ENCODE measurements at places on chromosomes 5 and 9.

GRCh38 chr9:35859310-35859989 lies 10.8 kb downstream of the OR13J1 start:
- no peak for DNase-seq

- no peak for DNase-seq
Observed at GRCh38 chr9:113600871-113601614, 137.5 kb downstream of the RGS3 start.

DNA sequence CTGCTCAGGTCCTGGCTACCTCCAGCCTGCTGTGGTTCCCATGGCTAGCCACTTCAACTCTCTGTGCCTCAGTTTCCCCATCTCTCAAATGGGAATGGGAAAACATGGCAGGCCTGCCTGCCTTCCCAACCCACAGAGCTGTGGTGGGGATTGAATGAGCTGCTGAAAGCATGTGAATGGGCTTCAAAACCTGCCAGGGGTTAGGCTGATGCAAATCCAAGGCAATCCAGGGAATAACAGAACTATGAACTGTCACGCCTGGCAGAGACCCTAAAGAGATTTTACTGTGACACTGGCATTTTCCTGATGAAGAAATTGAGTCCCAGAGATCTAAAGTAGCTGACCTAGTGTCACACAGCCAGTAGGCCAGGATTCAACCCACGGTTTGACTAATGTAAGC lies 29.9 kb upstream of the TCF7 start:
- no peak for DNase-seq

DNA sequence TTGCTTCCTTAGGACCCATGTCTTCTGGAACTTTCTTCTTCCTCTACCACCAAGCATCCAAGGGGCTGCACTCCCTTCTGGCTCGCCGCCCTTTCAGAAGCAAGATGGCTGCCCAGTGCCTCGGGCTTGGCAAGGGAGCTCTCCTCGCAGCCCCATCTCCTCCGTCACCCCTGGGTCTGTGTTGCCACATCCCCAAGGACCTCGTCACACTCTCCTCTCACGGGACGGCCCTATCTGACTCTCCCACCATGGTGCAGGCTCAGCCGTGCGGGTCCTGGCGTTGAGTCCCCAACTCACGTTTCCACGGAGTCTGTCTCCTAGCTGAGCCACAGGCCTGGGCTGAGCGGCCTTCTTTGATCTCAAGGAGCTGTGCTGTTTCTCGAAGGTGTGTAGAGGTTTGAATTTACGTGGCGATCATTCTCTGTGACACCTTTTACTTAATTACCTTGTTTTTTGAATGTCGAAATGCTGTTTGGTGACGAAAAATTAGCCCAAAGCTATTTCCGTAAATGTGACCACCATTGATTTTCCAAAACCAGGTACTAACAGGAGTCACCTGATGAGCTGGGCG lies 15.0 kb upstream of the SCGB3A1 start:
- DNase-seq = no peak

- DNase-seq = no peak
Observed at GRCh38 chr5:170846416-170846815, 15.4 kb upstream of the RANBP17 start.

- DNase-seq = no peak
Observed at GRCh38 chr5:73844165-73844564, 218.2 kb downstream of the ARHGEF28 start.

- no peak for DNase-seq
Observed at GRCh38 chr9:126470241-126470993, 143.3 kb upstream of the LMX1B start.

- DNase-seq = no peak
Observed at GRCh38 chr5:63101870-63102269, 523.3 kb downstream of the LRRC70 start.

DNA sequence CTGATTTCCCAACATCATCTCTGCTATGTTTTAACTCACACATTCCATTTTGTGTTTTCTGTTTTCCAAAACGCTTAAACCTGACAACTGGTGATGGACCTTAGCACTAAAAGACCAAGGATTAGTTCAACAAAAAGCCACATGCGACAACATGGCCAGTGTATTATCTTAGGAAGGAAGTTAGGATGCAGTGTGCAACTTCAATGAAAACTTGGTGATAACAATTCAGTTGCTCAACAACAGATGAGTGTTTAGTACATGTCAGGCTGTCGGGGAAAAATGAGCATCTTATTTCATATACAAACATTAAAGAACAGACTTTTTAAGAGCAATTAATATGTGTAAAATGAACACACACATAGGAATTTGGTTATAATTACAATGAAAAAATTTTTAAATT lies 780.0 kb downstream of the SEMA5A start:
- DNase-seq = no peak

- DNase-seq = no peak
Observed at GRCh38 chr9:95305770-95306492, 11.6 kb downstream of the FANCC start.

DNA sequence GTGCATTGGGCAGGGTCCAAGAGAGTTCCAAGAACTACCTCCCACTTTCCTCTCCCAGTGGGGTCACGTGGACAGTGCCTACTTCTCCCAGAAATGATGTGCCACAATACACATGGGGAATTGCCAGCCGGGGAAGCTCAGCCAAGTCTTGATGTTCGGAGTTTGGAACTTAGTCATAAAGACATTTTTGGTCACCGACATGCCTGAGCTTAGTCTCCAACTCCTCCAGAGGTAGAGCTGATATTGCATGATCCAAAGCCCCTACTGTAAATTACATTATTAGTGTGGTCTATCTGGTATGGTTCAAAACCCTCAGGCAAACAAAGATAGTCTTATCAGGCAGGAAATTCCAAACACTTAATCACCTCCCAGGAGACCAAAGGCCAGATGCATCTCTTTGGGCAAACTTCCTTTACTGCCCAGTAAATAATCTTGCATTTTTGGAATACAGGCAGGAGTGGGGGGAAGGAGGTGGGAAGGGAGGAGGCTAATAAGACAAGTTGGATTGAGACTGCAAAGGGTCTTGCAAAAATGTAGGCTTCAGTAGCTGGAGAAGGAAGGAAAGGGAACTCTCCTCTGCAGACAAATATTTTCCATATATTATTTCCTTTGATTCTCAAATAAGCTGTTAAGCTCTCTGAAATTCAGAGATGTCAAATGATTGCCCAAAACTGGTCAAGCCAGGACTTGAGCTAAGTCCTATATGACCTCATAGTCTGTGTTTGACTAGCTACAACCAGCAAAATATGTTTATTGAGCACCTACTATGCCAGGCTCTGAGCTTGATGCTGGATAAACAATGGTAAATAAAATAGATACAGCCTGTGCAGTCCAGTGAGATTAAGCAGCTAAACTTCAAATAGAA lies 99.4 kb downstream of the DRD1 start:
- DNase-seq = no peak

DNA sequence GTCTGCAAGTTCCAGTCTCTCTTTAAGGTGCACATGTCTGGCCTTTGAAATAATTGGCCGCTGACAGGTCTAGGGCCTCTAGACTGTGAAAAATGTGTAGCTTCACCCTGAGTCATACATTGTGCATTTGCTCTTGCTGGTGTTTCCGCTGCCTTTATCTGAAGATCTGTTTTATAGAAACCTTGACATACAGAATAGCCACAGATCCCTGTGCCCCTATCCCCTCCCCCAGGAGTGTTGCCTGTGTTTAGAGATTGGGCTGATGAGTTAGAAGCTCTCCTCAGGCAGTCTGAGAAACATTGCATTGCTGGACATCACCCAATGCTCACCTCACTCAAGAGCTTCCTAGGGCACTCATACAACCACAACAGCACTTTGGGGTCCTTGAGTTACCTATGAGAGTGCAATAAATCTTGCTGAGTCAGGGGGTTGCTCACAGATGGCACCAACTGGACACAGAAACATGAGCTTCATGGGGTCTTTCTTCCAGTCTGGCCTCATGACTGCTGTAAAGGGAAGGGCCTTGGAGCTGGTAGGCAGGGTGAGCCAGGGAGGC lies 3.8 kb upstream of the ZNF782 start:
- no peak for DNase-seq

GRCh38 chr9:71766663-71767062 lies 1.6 kb downstream of the CEMIP2 start:
- DNase-seq = no peak

- DNase-seq = no peak
Observed at GRCh38 chr5:158594595-158595242, 505.0 kb downstream of the EBF1 start.

DNA sequence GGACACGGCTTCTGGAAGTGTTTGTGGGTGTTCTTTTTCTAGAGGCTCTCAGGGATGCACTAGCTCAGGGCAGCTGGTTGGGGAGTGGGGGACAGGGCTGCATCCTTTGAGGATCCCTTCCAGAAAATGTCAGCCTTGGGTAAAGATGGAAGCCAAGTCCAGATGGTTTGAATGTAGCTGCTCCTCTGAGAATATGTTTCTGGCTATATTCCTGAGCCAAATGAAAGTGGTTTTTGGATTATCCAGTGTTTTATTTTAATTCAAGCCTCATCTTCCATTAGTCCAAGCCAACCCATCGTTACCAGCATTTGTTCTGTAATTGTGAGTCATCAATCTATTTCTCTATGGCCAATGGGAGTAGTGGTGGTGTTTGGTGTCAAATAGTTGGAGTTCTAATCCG lies 70.4 kb downstream of the SPRY4 start:
- no peak for DNase-seq

DNA sequence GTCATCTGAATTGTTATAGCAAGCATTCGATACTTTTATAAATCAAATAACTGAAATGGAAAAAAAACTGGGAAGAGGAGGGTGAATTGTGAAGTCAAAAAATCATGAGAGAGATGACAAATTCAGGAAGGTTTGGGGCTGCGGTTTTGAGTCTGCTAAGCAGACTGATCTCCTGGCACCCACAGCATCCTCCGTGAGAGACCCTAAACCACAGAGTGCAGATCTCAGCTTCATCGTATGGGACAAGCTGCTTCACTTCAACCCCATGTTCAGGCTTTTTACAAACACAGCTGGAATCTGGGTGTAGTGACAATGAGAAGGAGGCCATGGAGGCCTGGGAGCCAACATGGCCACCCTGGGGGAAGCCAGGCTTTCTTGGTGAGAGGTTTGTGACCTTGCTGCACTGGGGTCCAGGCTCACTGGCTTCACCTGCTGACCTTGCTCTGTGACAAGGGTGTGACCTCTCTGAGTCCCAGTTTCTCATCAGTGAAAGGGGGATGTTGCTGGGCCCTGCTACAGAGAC lies 19.4 kb downstream of the USP20 start:
- DNase-seq = no peak

GRCh38 chr9:80127920-80128319 lies 556.2 kb downstream of the TLE4 start:
- no peak for DNase-seq

GRCh38 chr5:87410931-87411330 lies 1.8 kb downstream of the CCNH start:
- no peak for DNase-seq

DNA sequence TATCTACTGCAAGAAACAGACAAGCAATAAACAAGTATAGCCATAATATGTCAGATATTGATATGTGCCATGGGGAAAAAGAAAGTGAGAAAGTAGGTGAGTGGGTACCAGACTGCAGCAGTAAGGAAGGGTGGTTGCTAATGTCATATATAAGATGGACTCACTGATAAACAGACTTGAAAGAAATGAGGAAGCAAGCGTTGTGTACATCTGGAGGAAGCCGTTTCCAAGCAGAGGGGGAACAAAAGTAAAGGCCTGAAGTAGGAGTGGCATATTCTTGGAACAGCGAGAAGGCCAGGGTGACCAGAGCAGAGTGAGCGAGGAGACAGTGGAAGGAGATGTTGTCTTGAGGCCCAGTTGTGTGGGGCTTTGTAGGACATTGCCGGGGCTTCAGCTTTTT lies 142.2 kb upstream of the MAP3K1 start:
- DNase-seq = no peak

DNA sequence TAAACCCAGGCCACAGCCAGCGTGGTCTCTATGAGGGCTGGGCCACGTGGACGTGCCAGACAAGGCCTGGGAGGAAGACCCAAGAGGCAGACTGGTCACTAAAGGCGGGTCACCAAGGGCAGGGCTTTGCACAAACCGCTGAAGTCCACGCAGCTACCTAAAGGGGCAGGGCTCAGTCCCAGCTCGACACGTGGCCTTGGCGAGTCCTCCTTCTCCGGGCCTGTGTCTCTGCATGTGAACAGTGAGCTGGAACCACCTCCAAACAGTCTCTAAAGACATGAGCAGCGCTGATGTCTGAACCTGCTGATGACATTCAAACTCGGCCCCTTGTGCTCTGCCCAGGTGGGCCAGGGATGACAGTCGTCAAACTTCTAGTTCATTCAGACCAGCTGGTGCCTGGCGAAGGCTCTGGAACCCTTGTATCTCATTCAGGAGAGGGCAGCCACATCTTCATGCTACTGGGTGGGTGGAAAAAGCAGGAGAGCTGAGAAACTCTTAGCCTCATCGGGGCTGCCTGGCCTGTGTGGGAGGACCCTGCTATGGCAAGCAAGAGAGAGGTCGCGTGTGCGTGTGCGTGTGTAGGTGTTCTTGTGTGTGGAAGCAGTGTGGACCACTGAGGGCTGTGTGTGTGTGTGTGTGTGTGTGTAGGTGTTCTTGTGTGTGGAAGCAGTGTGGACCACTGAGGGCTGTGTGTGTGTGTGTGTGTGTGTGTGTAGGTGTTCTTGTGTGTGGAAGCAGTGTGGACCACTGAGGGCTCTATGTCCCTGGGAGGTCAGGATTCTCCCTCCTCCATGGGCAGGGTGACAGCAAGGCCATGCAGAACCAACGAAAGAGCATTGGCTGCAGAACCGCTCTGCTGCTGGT lies 14.1 kb upstream of the SLC25A51 start:
- no peak for DNase-seq

GRCh38 chr5:180299526-180299925 lies 7.6 kb upstream of the MAPK9 start:
- DNase-seq = no peak

GRCh38 chr5:61702784-61703183 lies 370.7 kb downstream of the ZSWIM6 start:
- no peak for DNase-seq

- no peak for DNase-seq
Observed at GRCh38 chr5:62273687-62274086, 32.3 kb upstream of the KIF2A start.

DNA sequence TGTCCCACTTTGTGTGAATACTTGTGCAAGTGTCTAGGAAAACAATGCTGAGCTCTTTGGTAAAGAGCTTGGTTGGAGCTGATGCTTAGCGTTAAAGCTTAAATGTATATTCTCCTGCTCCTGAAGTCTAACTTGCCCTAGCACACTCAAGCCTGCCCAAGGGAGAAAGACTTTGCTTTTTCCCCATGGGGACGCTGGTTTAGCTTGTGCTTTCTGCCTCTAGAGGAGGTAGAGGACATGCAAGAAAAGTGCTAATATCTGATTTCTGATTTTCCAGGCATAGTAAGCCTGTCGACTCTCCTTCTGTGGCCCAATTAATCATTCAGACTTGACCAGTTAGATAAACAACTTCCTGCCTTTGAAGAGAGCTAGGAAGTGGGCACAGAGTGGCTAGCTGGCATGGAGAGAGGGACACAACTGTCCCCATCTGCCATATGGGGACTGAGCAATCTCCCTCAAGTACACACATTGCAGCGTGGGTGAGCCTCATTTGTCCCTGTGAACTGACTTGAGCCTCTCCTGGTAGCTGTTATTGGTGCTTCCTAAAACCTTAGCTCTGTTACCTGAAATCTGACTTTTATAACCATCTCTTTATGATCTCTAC lies 348.4 kb downstream of the BRINP1 start:
- DNase-seq = no peak

GRCh38 chr9:126399251-126399650 lies 72.6 kb downstream of the MVB12B start:
- no peak for DNase-seq

Data from stimulated activated CD8-positive, alpha-beta memory T cell treated with anti-CD3 and anti-CD28 coated beads, Interleukin-4, amount 100 ng/mL, for 4 hours (primary cell).